ENCODE measurements at places on chromosomes 7 and 10.

DNA sequence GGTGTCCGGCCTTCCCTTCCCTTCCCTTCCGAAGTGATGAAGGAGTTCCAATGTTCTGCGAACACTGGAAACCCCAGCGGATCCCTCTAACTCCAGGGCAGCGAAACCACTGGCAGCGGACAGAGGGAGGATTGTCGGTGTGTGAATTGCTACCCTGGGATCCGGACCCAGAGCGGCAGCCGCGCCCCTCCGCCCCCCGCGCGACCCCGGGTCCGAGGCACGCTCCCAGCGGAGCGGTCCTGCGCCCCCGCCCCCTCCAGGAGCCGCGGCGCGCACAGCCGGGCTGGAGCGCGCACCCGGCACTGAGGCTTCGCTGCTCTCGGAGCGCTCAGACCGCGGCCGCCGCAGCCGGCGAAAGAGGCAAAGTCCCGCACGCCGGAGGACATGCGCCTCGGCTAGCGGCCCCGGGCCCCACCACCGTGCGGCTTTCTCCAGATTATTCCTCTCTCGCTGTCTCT is at the start of gene PTPRZ1:
Gene PTPRZ1 (plus strand): TSS at position 331 of the 458 bp plus-strand sequence. CDS start 339 bp downstream, outside the sequence.
- no peaks in the 10 kb centered on the region for H3K4me1 ChIP-seq
- no peak for DNase-seq
- H3K36me3 ChIP-seq: no peaks in the 10 kb centered on the region
- peaks cover 3% of the 10 kb centered on the region for H3K27me3 ChIP-seq

DNA sequence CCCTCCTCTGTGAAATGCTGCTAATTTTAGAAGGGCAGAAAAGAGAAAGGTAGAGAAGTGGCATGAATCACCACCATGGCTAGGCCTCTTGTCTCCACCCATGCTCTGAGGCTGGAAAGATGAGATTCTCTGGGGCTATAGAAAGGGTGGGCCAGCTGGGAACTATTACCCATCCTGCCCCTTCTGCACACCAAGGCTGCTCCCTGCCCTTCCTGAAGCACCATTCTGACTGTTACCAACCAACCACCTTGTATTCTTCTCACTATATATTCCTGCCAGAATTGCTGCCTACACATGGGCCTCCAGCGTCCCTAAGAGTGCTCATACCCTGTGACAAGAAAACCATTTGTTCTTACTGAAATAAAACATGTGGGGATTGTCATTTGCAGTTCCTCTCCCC is 11.4 kb upstream of the DLX6 start:
- no peak overlapping the region for H3K4me3 ChIP-seq
- no peak overlapping the region for H3K27ac ChIP-seq
- DNase-seq: no peak
- peaks cover 48% of the 10 kb centered on the region for H3K27me3 ChIP-seq
- no peaks in the 10 kb centered on the region for H3K4me1 ChIP-seq

- H3K36me3 ChIP-seq: no peaks in the 10 kb centered on the region
- H3K4me1 ChIP-seq: no peaks in the 10 kb centered on the region
- H3K27me3 ChIP-seq: no peaks in the 10 kb centered on the region
- H3K4me3 ChIP-seq: no peak overlapping the region
Observed at GRCh38 chr7:4837803-4838625, 23.8 kb downstream of the PAPOLB start.

GRCh38 chr10:131041441-131041840 is 270.1 kb downstream of the TCERG1L start:
- H3K27ac ChIP-seq: no peak overlapping the region
- no peak overlapping the region for H3K4me3 ChIP-seq
- DNase-seq: no peak

DNA sequence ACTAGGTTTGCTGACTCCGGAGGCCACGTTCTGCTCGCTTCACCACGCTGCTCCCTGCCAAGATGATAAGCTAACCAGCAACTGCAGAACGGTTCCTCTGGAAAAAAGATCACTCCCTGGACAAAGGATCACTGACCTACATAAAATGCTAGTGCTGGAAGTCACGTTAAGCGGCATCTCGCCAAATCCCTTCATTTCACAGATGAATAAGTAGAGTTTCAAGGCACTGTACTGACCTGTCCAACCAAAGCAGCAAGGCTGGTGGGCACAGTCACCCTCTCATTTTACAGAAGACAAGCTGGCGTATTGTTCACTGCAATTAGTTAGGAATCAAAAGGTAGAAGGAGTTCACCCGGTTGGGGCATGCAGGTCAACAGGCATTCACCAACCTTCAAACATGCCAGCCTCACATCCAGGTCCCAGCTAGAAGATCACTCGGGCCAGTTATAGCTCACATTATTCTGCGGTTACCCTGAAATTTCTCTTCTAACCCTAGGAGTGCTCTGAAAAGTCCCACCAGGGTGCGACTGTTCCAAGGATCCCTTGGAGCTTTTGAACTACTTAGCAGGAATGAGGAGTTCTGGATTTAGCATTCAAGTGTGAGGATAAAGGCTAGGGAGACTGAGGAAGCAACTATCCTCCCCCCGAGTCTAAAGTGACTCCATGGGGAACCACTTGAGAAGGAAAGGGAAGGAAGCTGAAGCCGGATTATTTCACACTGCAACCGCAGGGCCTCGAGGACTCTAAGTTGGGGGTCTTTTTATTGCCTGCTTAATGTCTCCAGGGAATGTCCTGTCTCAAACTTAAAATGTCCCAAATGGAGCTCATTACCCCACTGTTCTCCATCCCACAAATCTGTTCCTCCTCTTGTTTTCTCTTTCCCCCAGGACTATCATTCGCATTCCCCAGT is 32.8 kb downstream of the HIPK2 start:
- no peak overlapping the region for H3K4me3 ChIP-seq
- H3K27me3 ChIP-seq: no peaks in the 10 kb centered on the region
- no peaks in the 10 kb centered on the region for H3K4me1 ChIP-seq
- DNase-seq: no peak
- H3K27ac ChIP-seq: no peak overlapping the region
- H3K36me3 ChIP-seq: no peaks in the 10 kb centered on the region

GRCh38 chr10:84198206-84198915 is 4.0 kb downstream of the CDHR1 start:
- H3K4me3 ChIP-seq: no peak overlapping the region
- H3K4me1 ChIP-seq: peaks cover 5% of the 10 kb centered on the region
- H3K36me3 ChIP-seq: no peaks in the 10 kb centered on the region
- no peak overlapping the region for H3K27ac ChIP-seq
- peaks cover 16% of the 10 kb centered on the region for H3K27me3 ChIP-seq
- no peak for DNase-seq

- no peaks in the 10 kb centered on the region for H3K27me3 ChIP-seq
- no peak overlapping the region for H3K4me3 ChIP-seq
- H3K27ac ChIP-seq: no peak overlapping the region
- H3K4me1 ChIP-seq: no peaks in the 10 kb centered on the region
- DNase-seq: no peak
Observed at GRCh38 chr10:12389154-12389734, 39.9 kb downstream of the CAMK1D start.

GRCh38 chr7:78095549-78095948 is 297.0 kb downstream of the PHTF2 start:
- no peak overlapping the region for H3K27ac ChIP-seq
- no peaks in the 10 kb centered on the region for H3K36me3 ChIP-seq
- no peaks in the 10 kb centered on the region for H3K27me3 ChIP-seq
- H3K4me1 ChIP-seq: no peaks in the 10 kb centered on the region
- no peak for DNase-seq

DNA sequence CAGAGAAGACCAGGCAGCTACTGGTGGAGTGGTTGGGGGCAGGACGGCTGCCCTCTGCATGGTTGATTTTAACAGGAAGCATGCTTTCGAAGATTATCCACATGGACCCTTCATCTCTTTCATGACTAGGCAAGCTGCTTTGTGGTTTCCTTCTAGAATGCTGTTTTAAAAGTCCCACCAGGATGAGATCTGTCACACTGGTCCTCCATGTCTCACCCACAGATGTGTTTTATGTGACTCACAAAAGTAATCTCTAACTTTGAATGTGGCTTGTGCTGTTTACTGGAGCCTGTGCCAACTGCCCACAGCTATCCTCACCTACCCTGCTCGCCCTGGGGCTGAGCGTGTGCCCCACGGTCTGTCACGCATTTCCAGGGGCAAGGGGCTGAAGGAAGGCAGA is 188.8 kb downstream of the GFRA1 start:
- H3K4me1 ChIP-seq: no peaks in the 10 kb centered on the region
- no peak overlapping the region for H3K27ac ChIP-seq
- no peak overlapping the region for H3K4me3 ChIP-seq
- no peaks in the 10 kb centered on the region for H3K36me3 ChIP-seq
- DNase-seq: no peak

DNA sequence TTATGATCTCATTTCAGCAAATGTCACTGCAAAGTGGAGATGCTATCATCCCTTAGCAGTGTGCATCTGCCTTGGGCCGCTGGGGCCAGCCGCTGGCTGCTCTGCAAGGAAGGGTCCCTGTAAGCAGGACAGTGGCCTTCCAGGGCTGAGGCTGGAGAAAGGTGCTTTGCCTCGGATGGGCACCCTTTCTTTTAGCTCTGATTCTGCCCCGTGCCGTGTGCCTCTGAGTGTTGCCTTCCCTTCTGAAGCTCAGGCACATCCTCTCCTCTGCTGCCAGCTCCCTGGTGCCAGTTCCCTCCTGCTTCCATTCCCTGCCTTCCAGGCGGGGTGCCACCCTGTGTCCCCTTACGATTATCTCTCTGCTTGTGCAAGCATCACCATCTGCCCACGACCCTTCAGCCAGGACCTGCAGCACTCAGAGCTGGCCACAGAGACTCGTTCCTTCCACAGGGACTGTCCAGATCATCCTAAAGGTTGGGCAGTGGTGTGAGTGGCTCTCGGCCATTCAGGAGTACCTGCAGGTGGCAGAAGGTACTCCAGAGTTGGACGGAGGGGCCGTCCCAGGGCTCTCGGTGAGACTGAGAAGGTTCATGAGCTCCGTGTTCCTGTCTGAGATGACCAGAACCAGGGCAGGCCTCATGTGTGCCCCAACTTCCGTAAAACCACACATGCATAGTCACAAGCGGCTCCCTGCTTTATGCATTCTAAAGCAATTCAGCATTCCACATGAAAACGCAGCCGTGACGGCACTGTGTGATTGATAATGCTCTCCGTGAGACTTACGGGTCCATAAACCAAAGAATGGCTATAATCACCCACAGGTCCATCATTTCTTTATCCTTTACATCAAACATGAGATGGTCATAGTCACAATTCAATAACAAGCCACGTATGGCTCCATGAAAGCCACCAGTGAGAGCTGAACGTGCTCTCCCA is 371.4 kb downstream of the DNAJB6 start:
- H3K4me1 ChIP-seq: no peaks in the 10 kb centered on the region
- no peaks in the 10 kb centered on the region for H3K27me3 ChIP-seq
- H3K4me3 ChIP-seq: no peak overlapping the region
- H3K27ac ChIP-seq: no peak overlapping the region
- no peak for DNase-seq
- no peaks in the 10 kb centered on the region for H3K36me3 ChIP-seq

- no peak overlapping the region for H3K27ac ChIP-seq
- no peak for DNase-seq
- no peaks in the 10 kb centered on the region for H3K4me1 ChIP-seq
- no peak overlapping the region for H3K4me3 ChIP-seq
- no peaks in the 10 kb centered on the region for H3K36me3 ChIP-seq
- no peaks in the 10 kb centered on the region for H3K27me3 ChIP-seq
Observed at GRCh38 chr10:1308173-1308961, 252.2 kb downstream of the WDR37 start.

DNA sequence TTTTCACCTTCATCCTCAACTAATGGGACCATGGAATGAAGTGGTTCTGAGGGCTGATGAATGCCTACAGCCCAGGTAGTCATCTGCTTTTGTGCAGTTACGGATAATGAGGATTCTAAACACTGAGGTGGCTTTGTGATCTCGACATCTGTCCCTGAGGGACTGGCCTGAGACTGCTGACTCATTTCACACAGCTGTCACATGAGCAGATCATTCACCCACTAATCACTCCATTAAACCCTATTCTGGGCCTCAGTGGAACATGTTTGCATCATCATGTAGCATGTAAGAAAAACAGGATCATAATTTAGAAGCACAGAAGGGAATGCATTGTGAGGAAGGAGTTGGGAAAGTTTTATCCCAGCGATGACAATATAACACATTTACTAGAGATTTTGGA is 79.4 kb upstream of the FEZF1 start:
- H3K27ac ChIP-seq: no peak overlapping the region
- H3K36me3 ChIP-seq: no peaks in the 10 kb centered on the region
- no peak for DNase-seq
- no peaks in the 10 kb centered on the region for H3K4me1 ChIP-seq

DNA sequence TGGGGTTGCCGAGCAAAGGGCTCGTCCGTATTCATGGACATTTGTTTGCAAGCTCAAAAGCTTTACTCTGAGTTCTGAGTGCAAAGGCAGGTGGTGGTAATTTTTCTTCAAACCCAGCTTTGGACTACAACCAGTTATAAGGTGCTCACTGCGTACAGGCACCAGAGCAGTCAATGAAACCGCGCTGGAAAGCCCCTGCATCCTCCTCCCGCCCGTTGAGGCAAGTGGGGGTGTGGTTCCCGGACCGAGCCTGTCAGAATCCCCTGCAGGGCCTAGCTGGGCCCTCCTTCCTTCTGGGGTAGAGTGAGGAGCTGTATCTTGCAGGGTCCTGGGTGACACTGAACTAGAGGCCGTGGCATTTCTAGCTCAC is 22.3 kb downstream of the AMZ1 start:
- H3K36me3 ChIP-seq: no peaks in the 10 kb centered on the region
- H3K4me3 ChIP-seq: peak overlapping the region; percentile 19
- peak overlapping the region; percentile 54 for H3K27ac ChIP-seq

DNA sequence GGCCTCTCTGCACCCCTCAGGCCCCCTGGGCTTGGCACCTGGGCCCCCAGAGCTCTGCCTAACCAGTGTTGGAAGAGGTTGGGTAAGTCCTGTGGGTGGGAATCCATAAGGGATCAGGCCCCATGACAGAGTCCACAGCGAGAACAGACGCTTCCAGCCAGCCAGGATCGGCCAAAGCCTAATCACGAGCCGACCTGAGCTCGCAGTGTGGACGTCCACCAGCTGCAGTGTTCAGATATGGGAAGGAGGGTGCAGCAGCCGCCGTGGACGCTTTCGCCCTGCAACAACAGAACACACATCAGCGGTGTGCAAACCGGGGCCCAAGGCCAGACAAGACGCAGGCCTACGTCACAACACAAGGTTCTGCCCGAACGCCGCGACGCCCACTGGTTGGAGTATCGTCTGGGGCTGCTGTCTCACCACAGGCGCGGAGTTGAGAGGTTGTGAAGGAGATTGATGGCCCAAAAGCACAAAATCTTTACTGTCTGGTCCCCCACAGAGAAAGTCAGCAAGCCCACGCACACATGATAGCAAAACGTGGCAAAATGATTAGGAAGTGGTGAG is 102.1 kb downstream of the FOXL3 start:
- H3K4me3 ChIP-seq: no peak overlapping the region
- no peak for DNase-seq
- H3K36me3 ChIP-seq: no peaks in the 10 kb centered on the region
- no peaks in the 10 kb centered on the region for H3K4me1 ChIP-seq

- H3K36me3 ChIP-seq: no peaks in the 10 kb centered on the region
- no peak overlapping the region for H3K27ac ChIP-seq
- no peak overlapping the region for H3K4me3 ChIP-seq
- no peaks in the 10 kb centered on the region for H3K4me1 ChIP-seq
Observed at GRCh38 chr10:75647675-75648074, 216.3 kb downstream of the LRMDA start.

- no peak overlapping the region for H3K4me3 ChIP-seq
- H3K36me3 ChIP-seq: no peaks in the 10 kb centered on the region
- no peaks in the 10 kb centered on the region for H3K4me1 ChIP-seq
- DNase-seq: no peak
Observed at GRCh38 chr7:109437957-109438356, 868.3 kb downstream of the DNAJB9 start.

GRCh38 chr10:92692697-92693533 is 3.2 kb downstream of the HHEX start:
- H3K36me3 ChIP-seq: no peaks in the 10 kb centered on the region
- no peak overlapping the region for H3K4me3 ChIP-seq
- peaks cover 31% of the 10 kb centered on the region for H3K27me3 ChIP-seq
- no peak overlapping the region for H3K27ac ChIP-seq
- peaks cover 26% of the 10 kb centered on the region for H3K4me1 ChIP-seq
- no peak for DNase-seq

All from effector memory CD4-positive, alpha-beta T cell (primary cell).